Gastroesophageal sphincter (tissue), 4 donors: ENCODE measurements at places on chromosomes 1 and 21.

DNA sequence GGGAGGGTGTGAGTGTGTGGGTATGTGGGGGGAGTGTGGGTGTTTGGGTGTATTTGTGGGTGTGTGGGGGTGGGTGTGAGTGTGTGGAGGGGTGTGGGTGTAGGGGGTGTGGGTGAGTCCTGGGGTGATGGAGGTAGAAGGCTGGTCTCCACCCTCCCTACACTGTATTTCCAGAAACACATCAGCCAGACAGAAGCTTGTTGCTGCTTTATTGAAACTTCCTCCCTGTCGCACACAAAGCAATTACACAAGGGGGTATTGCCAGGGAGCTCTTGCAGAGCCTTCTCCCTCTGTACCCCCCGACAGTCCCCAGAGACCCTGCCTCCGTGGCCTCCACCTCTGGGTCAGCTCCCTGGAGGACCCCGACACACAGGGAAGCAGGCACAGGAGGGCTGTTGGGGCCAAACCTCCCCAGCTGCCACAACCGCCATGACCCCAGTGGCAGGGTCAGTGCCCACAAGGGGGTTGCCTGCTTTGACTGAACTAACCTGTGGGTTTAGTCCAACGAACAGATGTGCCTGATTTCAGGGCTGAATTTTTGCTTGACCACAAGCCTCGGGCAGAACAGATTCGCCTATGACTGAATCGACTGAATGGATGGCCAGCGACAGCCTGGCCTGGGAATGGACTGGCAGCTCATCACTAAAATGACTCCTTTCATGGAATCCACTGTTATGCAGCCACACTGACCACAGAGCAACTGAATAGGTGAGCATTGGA, 9.1 kb upstream of the MATN1 start:
- no peak for ATAC-seq
- H3K36me3 ChIP-seq, result no peaks in the 10 kb centered on the region
- H3K27me3 ChIP-seq, result peaks cover 7% of the 10 kb centered on the region
- H3K4me1 ChIP-seq, result no peaks in the 10 kb centered on the region
- no peak overlapping the region for H3K4me3 ChIP-seq

DNA sequence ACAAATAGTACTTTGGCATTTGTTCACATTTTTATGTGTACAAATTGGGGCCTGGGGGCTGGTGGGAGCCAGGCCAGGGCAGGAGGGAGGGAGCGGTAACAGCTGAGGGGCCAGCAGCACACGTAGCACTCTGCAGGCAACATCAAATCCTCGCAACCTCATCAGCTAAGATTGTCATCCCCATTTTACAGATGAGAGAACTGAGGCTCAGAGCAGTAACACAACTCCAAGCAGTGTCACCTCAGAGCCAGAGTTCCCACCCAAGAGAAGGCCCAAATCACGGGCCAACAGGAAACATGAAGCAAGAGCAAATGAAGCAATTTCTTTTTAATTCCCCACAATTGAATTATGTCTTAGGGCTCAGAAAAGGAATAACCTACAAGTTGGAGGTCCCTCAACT, 14.1 kb downstream of the IFFO2 start:
- H3K4me1 ChIP-seq, result peaks cover 100% of the 10 kb centered on the region
- no peak for ATAC-seq
- H3K27me3 ChIP-seq, result no peaks in the 10 kb centered on the region
- H3K36me3 ChIP-seq, result no peaks in the 10 kb centered on the region

- peaks cover 4% of the 10 kb centered on the region for H3K4me1 ChIP-seq
- no peak overlapping the region for H3K4me3 ChIP-seq
- H3K36me3 ChIP-seq, result no peaks in the 10 kb centered on the region
- H3K27me3 ChIP-seq, result peaks cover 33% of the 10 kb centered on the region
- no peak for ATAC-seq
- H3K27ac ChIP-seq, result no peak overlapping the region
Observed at GRCh38 chr21:36463991-36464390, 15.9 kb downstream of the CLDN14 start.

- H3K27me3 ChIP-seq, result no peaks in the 10 kb centered on the region
- H3K4me3 ChIP-seq, result no peak overlapping the region
- no peak for ATAC-seq
- H3K36me3 ChIP-seq, result no peaks in the 10 kb centered on the region
- no peak overlapping the region for H3K27ac ChIP-seq
Observed at GRCh38 chr1:23463286-23463685, 20.7 kb downstream of the ASAP3 start.

DNA sequence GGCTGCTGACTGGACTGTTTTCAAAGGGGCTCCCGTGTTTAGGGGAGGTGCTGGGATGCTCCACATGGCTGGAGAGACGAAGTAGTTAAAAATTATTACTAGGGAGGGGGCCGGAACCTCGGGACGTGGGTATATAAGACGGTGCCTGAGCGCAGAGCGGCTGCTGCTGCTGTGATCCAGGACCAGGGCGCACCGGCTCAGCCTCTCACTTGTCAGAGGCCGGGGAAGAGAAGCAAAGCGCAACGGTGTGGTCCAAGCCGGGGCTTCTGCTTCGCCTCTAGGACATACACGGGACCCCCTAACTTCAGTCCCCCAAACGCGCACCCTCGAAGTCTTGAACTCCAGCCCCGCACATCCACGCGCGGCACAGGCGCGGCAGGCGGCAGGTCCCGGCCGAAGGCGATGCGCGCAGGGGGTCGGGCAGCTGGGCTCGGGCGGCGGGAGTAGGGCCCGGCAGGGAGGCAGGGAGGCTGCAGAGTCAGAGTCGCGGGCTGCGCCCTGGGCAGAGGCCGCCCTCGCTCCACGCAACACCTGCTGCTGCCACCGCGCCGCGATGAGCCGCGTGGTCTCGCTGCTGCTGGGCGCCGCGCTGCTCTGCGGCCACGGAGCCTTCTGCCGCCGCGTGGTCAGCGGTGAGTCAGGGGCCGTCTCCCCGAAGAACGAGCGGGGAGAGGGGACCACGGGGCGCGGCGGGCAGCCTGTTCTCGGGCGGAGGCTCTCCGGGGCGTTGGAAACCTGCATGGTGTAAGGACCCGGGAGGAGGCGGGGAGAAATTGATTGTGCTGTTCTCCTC, at the start of gene CHODL:
CHODL (plus strand) TSS at position 163 of the 793 bp plus-strand sequence; CDS start at position 554, 391 bp downstream.
- H3K27me3 ChIP-seq, result peaks cover 32% of the 10 kb centered on the region
- no peaks in the 10 kb centered on the region for H3K36me3 ChIP-seq
- peak within 1 kb of the TSS; percentile 36 for H3K27ac ChIP-seq

DNA sequence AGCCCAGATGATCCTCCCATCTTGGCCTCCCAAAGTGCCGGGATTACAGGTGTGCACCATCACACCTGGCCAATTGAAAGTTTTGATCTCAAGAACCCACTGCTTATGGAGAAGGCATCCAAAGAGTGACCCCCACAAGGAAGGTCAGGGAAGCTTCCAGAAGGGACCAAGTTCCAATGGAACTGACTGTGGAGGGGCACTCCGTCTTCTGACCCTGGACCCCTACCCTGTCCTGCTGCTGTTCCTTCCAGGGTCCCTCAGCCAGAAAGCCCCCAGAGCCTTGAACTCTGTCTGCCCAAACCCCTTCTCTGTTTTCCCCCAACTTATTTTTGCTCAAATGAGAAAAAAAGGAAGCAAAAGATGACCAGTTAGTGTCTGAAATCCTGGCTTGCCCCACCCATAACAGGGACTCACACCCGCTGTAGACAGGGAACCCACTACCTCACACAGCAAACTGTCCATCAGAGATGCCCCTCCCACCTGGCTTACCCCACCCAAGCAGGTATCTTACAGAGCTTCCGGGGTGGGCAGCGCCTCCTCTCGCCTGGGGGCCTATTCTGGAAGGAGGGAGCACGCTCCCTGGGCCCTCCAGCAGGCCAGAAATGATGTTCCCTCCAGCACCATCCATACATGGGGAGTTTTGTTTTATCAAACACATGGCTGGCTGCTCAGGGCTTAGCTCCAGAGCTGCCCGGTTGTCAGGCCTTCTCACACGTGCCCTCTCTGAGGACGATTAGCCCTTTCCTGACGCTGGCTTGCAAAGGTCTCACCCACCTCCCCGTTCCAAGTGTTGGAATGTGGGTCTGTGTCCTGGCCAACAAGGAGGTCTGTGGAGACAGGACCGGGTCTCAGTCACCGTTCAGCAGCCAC, 3.1 kb upstream of the WNT3A start:
- H3K27ac ChIP-seq, result no peak overlapping the region
- peaks cover 96% of the 10 kb centered on the region for H3K27me3 ChIP-seq
- no peak overlapping the region for H3K4me3 ChIP-seq
- peaks cover 20% of the 10 kb centered on the region for H3K4me1 ChIP-seq
- no peaks in the 10 kb centered on the region for H3K36me3 ChIP-seq

DNA sequence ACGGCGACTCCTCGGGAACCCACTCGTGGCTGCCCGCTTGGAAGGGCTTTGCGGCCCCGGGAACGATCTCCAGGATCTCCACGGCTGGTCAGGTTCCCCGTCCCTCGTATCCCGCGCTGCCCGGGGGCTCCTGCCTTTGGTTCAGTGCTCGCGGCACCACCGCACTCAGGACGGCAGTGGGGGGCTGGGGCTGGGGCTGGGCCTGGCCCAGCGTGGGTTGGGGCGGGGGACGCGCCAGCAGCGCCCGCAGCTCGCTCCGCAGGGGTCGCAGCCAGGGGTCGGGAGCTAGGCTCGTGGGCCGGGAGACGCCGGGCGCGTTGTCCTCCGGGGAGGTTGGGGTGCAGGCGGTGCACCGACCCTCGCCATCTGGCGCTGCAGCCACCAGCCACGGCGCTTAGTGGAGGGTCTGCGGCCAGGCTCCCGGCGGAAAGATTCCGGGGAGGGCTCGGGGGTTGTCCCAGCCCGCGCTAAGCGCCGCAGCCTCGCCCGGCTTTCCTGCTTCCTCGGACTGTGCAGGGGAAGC, 8.9 kb downstream of the SIM2 start:
- no peaks in the 10 kb centered on the region for H3K36me3 ChIP-seq
- H3K4me1 ChIP-seq, result peaks cover 66% of the 10 kb centered on the region
- no peak overlapping the region for H3K27ac ChIP-seq
- H3K4me3 ChIP-seq, result no peak overlapping the region

GRCh38 chr1:203672346-203672745, 45.7 kb downstream of the ATP2B4 start:
- no peak overlapping the region for H3K4me3 ChIP-seq
- no peaks in the 10 kb centered on the region for H3K27me3 ChIP-seq
- no peaks in the 10 kb centered on the region for H3K36me3 ChIP-seq
- H3K27ac ChIP-seq, result peak overlapping the region; percentile 83
- H3K4me1 ChIP-seq, result peaks cover 100% of the 10 kb centered on the region
